Endothelial cell of umbilical vein (primary cell): ENCODE measurements at places on chromosomes 7 and 10.
A peak's percentile ranks its signal among the peaks of the same experiment; 100 is the strongest.

DNA sequence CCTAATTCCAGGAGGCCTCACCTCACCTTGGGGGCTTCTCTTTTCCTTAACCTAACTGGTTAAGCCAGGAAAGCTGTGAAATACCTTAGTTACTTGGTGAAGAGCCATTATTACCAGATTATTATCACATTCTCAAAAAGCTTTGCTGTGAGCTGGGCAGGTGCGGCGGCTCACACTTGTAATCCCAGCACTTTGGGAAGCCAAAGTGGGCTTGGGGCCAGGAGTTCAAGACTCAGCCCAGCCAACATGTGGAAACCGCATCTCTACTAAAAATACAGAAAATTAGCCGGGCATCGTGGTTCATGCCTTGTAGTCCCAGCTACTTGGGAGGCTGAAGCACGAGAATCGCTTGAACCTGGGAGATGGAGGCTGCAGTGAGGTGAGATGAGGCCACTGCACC, 102.4 kb upstream of the KLF6 start:
- H3K4me3 ChIP-seq = no peak overlapping the region
- DNase-seq = no peak
- H3K4me1 ChIP-seq = peaks cover 50% of the 10 kb centered on the region
- peak overlapping the region; percentile 100 for H3K27ac ChIP-seq

- no peaks in the 10 kb centered on the region for H3K27me3 ChIP-seq
- H3K4me3 ChIP-seq = no peak overlapping the region
- no peak overlapping the region for H3K27ac ChIP-seq
- no peak for DNase-seq
- H3K36me3 ChIP-seq = peaks cover 3% of the 10 kb centered on the region
These were observed 40.8 kb downstream of the FAM53B start for GRCh38 chr10:124703372-124703771.

DNA sequence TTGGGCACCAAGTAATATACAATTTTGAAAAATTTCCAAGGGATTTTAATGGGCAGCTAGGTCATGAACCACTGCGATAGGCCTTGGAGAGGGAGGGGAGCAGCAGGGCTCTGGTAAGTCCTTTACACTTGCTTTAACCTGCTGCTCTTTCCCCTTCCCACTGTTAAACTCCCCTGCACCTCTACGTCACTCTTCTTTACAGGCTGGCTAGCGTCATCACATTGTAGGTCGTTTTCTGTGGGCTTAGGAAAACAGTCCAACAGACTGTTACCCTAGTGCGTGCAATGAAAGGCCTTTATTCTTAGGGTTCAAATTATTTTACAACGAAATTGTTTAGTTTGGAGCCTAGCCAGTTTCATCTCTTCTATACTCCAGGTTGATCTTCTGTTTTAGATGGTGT, 235.7 kb downstream of the AUTS2 start:
- no peaks in the 10 kb centered on the region for H3K4me1 ChIP-seq
- no peak overlapping the region for H3K4me3 ChIP-seq
- H3K36me3 ChIP-seq = no peaks in the 10 kb centered on the region
- no peak for DNase-seq
- H3K27me3 ChIP-seq = no peaks in the 10 kb centered on the region
- no peak overlapping the region for H3K27ac ChIP-seq

DNA sequence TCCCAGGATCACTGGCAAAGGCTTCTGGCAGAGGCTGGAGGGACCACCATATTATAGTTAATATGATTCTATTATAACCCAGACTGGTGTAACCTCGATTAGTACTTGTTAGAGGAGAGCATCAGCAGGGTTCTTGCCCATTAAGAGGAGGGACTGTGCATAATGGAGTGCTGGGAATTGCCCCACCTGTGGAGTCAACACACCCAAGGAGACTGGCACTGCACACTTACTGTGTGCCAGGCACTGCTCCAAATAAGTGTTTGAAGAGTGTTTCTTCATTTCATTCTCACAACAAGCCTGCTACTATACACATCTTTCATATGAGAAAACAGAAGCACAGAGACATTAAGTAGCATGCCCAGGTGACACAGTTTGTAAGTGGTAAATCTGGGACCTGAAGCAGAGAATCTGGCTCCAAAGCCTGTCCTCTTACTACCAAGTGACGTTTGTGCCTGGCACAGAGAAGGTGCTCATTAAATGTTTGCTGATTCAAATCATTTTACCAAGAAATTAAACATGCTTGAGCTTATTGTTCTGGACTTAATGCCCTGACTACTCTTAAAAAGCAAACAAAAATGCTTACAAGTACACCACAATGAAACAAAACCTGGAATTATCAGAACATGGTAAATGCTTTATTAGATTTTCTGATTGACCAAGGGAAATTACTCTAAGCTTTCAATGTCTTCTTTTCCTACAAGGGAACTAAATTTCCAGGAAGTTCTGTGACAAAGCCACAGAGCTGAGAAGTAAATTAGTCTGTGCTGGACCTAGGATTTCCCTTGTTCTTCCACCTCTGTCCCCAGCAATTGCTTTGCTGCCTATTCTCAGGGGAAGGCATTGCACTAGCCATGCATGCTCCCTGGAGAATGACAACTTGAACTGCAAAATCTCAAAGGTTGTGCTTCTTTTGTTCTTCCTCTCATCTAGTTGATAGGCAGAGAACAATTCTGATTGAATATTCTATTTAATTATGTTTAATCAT, 809 bp downstream of the SLC13A1 start:
- no peaks in the 10 kb centered on the region for H3K4me1 ChIP-seq
- H3K4me3 ChIP-seq = no peak overlapping the region
- no peak overlapping the region for H3K27ac ChIP-seq
- no peaks in the 10 kb centered on the region for H3K36me3 ChIP-seq
- no peaks in the 10 kb centered on the region for H3K27me3 ChIP-seq
